ENCODE measurements at places on chromosomes 4 and X.

DNA sequence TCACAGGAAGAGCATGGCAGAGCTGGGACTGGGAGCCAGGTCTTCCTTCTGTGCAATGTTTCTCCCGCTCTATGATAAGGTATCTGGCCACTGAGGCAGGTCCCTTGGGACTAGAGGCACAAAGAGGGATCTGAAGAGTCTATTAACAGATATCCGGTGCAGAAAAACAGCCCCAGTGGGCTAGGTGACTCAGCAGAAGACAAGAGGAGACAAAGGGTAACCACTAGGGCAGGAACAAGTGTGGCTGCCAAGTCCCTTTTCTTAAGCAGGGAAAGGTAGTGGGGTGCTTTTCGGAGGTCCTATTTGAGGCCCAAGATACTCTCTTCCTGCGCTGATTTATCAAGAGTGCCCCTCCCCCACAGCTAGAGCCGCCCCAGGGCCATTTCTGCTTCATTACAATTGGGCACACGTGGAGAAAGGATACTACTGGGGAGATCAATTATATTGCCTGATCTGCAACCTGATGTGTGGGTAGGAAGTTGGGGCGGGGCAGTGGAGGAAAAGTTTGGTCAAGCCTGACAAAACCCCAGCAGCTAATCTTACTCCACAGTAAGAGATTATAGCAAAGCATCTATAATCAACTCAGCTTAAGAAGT is at the start of gene DGAT2L6:
TSS of gene DGAT2L6 (plus strand) at position 546 of the 596 bp plus-strand sequence. CDS start 100 bp downstream, outside the sequence.
- no peak for DNase-seq

DNA sequence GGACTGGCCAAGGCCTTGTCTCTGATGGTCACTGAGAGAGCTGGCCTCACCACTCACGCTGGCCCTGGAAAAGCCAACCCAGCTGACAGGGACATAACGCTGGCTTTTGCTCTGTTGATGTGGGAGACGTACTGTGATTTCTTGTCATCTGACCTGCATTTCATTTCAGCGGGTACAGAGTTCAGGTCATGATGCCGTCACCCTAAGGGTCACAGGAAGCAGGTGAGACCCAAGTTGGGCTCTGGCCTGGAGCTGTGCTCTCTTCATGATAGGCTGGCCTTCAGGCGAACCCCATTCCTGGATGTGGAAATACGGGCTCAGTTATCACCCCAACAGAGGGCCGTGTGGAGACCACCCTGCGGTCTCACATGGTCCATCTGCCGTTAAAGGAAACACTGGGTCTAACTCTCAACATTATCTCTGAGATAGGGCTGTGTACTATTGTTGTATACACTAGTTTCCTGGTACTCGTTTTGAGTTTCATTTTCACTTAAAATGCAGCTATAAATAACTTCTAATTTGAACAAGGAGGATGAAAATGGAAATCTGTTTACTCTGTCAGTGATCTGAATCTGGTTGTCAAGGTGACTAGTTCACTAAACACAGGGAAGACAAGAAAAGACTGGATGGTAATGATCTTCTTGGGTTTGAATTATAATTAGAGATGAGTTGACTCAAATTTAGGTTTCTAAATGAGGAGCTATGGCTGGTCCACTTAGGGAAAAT is 89.1 kb downstream of the TBC1D9 start:
- no peak for DNase-seq

GRCh38 chrX:102604327-102604726 is 5.0 kb downstream of the ARMCX5 start:
- no peak for DNase-seq

DNA sequence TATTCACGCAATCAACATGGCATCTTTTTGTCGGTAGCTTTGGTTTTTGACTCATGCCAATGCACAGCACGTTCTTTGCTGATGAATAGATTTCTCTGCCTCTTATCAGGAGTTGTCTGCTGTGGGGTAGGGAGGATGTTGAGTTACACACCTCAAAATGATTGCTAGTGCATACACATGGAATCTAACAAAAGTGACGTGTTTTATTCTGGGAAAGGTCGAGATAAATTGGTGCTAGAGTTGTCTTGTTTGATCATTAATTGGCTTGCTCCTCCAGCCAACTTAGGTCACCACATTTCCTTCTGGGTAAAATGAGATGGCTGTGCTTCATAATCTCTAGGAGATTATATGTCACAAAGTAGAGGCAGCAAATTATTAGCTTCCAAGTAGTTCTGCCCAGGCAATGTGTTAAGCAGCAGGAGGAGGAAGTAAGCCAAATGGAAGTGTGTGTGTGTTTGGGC is 3.9 kb downstream of the RAB9A start:
- DNase-seq = no peak

All from CD4-positive, alpha-beta T cell treated with Interferon alpha-2 for 1 hour (primary cell).